Stimulated activated CD4-positive, alpha-beta T cell treated with anti-CD3 and anti-CD28 coated beads, Interleukin-1b, Interleukin-23, amount 100 ng/mL, for 1 hour (primary cell): ENCODE measurements at places on chromosomes 4 and X.

DNA sequence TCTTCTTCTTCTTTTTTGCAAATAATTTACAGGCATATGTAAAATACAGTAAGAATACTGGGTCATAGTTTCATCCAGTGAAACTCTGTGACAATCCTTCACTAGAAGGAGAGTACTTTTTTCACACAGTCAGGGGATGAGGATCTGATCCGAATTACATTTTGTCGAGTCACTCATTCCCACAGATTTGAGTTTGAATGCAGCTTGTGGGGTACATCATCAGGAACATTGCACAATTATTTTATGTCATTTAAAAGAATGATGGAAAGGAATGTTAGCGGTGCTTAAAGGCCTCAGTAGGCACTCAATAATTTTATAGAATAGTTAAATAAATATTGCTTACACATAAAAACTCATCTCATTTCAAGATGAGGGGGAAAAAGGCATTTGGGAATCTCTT is 88.6 kb downstream of the CHRNA9 start:
- no peak for DNase-seq

- no peak for DNase-seq
These were observed 2.4 kb downstream of the MAN2B2 start for GRCh38 chr4:6577409-6577808.

DNA sequence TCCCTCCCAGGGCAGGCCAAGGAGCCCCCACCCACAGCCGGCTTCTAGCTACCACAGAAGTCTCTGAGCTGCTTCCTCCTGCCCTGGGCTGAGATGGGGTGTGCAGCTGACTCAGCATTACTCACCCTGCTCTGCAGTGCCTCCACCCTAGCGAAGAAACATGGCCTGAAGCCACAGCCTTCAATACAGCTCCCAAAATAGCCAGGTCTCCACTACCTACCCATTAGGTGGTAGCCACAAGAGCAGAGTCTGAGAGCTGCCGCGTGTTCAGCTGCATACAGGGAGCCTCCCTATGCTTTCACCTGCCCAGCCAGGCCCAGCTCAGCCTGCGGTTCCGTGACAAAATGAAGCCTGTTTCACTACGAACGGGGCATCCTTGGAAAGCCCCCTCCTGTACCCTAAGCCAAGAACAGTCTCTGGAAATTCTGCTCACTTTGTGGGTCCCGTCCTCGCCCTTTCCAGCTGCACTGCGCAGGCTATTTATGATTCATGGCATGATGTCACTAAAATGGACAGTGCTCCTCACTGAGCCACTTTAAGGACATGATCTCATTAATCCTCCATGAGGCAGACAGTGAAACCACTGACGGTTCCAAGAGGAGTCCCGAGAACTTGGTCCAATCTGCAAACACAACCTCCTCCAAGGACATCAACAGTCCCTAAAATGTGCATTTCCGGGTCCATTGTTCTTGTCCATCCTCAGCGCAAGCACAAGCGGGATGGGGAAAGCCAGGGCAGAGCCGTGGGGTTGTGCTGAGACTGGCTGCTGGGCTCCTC is 20.2 kb downstream of the WDR1 start:
- peak; percentile 56 for DNase-seq

GRCh38 chr4:135250040-135250439 is 1048.5 kb upstream of the PABPC4L start:
- DNase-seq = no peak

DNA sequence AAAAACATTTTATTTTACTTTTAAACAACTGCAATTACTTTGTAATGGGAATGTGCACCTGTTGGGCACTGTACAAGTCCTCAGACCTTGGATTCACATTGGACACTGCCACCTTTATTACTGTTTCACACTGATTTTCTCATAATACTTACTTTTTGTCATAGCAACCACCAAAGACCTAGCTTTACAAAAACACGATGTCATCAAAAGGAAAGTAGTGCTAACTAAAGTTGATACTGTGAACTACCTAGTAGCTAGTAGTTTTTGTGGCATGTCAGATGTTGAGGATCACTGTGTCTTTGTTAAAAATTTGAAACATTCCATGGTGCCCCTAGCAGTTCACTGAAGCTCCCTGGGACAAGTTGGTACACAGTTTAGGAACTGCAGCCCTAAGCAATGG is 62.9 kb upstream of the HOPX start:
- DNase-seq = no peak

DNA sequence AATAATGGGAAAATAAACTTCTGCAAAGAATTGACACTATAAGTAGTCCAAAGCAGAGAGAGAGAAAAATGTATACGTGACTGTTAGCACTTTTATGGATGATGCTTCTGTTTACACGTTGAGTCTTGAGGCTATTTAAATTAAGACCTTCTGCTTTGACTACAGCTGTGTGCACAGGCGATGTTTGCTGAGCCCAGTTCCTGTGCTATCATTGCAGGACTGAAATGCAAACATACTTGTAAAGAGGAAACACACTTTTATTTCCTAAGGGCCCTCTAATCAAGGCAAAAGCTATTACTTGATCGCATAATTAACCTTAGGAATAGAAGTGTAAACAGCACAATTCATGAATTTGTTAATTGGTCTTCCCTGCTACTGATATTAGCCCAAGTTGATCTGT is 226.9 kb downstream of the FBXW7 start:
- DNase-seq = no peak

GRCh38 chr4:120299631-120300030 is 233.0 kb upstream of the MAD2L1 start:
- no peak for DNase-seq

- no peak for DNase-seq
These were observed 1928.4 kb downstream of the STIM2 start for GRCh38 chr4:28788929-28789490.

GRCh38 chr4:178148106-178148505 is 705.9 kb upstream of the AGA start:
- no peak for DNase-seq

DNA sequence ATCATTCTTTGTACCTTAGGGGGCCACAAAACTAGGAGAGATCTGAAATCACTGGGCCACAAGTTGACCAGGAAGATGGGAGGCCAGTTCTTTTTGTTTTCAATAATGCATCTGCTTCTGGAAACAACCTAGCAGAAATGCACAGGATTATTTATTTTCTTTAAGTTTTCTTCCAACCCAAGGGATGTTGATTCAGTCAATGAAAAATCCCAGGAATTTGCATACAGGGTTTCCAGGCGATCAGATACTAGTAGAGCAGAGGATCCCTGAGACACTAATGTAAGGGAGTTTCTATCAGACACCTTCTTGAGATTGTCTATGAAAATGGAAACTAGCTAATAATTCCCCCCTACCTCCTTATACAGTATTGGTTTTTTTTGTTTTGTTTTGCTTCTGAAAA is 7.4 kb downstream of the ATOH1 start:
- no peak for DNase-seq

- DNase-seq = no peak
These were observed 64.5 kb downstream of the TENM3 start for GRCh38 chr4:182307746-182308145.

GRCh38 chr4:84159762-84160161 is 339.3 kb downstream of the NKX6-1 start:
- DNase-seq = no peak

DNA sequence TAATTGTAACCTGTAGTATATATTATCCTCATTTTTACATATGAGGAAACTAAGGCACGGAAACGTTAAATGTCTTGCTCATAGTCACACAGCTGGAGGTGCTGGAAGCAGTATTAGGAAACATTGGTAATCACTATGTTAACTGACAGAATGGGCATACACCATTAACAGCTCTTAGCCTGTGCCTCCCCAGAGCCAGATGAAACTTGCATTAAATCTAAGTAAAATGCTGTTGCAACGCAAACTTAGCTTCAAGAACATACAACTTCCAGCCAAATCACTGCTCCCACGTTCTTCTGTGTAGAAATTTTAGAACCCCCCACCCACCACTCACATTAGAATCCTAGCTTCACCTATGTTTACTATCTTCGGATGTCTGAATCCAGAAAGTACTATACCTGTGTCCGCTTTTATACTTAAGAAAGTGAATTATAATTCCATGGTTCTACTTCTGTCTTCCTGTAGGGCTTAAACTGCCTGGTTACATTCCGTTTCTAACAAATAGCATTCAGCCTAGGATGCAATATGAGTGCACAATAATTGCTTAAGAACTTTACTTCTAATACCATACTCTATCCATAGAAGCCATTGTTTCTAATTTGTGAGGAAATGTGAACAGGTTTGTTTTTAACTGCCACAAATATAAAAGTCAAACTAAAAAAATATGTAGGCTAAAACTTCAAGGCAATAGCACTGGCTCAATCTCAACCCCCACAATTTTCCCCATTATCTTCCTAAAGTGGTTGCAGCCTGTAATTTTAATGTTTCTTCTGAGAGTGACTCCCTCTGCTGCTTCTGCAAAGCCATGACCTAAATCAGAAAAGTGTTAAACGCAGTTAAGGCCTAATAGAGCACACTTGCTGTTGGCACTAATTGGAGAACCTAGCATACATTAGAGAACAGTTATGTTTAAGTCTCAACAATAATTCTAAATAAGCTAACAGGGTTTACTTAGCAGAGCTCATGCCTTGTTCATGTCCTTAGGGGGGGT is 4.4 kb downstream of the UNC5C start:
- DNase-seq = no peak

DNA sequence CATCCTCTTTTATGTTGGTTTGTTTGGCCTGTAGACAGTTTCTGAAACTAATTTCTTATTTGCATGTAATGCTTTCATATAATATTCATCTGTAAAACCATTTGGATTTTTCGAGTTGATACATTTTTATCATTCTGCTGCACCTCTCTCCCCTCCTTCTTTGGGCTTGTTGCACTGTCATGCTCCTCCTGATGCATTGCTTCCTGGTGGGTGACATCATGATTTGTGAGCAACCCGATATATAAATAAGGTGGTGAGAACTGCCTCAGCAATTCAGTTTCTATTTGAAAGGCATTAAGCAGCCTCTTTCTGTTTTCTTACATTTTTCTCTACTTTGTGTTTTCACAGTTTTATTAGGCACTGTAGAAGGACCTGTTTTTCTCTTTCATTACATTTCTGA is 515.7 kb downstream of the RPA4 start:
- no peak for DNase-seq

GRCh38 chrX:154731184-154731583 is 19.7 kb downstream of the GAB3 start:
- DNase-seq = no peak

DNA sequence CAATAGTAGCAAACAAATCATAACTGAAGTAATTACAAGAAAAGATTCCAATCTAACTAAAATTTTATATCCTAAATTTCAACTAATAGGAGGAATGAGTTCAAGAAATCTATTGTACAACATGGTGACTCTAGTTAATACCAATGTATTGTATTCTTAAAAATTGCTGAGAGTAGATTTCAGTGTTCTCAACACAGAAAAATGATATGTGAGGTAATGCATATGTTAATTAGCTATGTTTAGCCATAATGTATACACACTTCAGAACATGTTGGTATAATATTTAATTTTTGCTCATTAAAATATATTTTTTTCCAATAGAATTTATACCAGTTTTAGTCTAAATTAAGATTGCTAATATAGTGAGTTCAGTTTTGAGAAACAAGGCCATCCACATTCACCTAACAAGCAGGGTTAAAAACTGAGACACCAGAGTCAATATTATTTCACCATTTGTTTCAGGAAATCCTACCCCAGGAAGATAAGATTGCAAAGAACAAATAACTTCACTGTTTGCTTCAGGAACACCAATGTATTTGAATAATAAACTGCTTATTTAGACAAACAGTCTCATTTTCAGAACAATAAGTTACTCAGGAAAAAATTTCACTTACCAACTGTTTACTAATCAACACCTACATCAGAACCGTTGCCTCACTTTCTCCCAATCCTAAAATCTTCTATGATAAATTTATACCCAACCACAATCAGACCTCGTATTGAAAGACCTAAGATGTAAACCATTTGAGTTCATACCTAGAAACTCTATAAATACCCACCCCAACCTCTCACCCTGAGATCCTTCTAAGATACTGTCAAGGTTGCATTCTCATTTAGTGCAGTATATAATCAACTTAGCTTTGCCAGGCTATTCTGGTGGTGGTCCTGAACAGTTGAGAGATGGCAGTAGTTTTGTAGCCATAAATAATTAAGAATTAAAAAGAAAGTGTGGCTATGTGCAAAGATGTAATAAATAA is 132.8 kb downstream of the MAB21L2 start:
- no peak for DNase-seq

DNA sequence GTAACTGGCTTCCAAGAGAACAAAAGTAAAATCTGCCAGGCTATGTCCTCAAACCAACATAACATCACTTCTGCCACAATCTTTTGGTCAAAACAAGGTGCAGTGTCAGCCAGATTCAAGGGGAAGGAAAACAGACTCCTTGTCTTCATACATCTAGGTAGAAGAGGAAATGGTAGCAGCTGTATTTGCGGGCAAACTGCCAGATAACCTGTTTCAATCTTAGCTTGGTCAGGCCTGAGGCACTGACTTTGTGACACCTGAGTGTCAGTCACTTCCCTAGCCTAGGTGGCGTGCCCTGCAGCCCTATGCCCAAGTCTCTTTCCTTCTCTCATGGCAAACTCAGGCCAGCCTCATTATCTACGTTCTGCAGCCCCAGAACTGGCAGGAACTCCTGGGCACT is 146.2 kb upstream of the JADE1 start:
- no peak for DNase-seq

GRCh38 chr4:8128100-8128856 is 30.3 kb downstream of the ABLIM2 start:
- DNase-seq = no peak

GRCh38 chrX:50747471-50747900 is 66.5 kb downstream of the SHROOM4 start:
- DNase-seq = no peak
